Peyer's patch (tissue), 4 donors: ENCODE measurements at places on chromosomes 5 and 9. TPM values are rescaled to one million over a fixed set of nuclear protein-coding genes. Genes with fewer than 3 reads are reported as not detected.

Gene PROB1
- total RNA-seq: 0.85 TPM

GRCh38 chr5:44845777-44846176 lies 37.0 kb downstream of the MRPS30 start:
- DNase-seq: no peak

Gene GM2A
- 17.2 TPM for total RNA-seq

Gene SLC25A2
- total RNA-seq: 1.8 TPM

- no peak for DNase-seq
Observed at GRCh38 chr5:150851039-150851438, 4.7 kb downstream of the IRGM start.

DNA sequence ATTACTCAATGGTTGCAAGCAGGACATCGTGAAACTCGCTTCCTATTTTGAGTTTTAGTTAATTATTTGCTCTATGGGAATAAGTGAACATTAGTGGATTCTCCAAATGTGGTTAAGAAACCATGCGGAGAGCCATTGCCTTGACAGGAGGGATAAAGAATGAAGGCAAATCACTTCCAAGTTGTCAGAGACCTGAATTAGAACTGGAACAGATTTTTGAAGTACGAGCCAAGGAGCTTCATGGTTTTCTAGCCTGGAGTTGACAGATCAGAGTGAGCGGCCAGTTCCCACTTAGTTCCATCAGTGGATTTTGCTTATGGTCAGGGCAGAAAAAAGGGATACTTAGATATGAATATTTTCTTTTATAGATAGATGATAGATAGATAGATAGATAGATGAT lies 171.4 kb upstream of the CDH10 start:
- DNase-seq: no peak

DNA sequence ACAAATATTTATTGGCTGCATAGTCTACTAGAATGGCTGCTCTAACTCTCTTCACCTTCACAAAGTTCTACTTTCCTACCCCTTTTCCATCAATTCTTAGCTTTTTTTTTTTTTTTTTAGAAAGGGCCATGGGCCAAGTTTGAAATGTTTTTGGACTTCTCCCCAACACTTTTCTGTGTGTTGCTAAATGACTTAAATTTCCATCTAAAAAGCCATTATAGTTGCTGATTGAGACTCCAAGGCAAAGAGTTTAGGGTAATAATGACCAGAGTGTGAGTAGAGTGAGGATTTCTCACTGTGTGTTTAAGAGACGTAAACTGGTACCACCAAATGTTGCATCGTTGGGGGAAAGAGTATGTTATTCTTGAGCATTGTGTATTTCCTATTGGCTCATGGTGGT lies 24.4 kb downstream of the TNC start:
- DNase-seq: no peak

DNA sequence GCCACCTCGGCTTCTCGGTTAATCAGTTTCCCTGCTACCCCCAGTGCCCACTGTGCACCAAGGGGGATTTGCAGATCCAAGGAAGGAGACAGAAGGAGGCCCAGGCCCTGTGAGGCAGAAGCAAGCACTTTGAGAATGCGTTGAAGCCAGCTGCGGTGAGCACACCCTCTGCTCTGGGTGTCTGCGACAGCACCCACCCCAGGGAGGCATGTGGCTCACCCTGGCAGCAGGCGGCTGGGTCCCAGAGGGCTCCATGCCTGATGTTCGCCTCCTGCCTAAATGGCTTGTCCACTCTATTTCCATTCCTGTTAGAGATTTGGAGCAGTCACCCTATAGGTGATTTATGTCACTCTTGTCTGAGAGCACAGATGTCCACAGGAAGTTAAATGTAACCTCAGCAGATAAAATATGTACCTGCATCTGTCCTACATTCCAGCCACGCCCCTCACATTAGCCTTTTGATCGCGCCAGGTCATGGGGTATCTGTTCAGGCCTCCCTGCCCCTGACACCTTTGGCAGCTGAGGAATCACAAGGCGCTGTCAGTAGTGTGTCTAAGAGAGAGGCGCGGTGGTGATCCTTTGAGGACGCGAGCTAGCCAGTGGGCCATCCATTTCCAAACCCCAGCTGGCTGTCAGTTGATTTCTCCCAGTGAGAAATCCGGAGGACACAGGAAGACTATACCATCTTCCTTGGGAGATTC lies 28.1 kb downstream of the PTGES2 start:
- DNase-seq: no peak

DNA sequence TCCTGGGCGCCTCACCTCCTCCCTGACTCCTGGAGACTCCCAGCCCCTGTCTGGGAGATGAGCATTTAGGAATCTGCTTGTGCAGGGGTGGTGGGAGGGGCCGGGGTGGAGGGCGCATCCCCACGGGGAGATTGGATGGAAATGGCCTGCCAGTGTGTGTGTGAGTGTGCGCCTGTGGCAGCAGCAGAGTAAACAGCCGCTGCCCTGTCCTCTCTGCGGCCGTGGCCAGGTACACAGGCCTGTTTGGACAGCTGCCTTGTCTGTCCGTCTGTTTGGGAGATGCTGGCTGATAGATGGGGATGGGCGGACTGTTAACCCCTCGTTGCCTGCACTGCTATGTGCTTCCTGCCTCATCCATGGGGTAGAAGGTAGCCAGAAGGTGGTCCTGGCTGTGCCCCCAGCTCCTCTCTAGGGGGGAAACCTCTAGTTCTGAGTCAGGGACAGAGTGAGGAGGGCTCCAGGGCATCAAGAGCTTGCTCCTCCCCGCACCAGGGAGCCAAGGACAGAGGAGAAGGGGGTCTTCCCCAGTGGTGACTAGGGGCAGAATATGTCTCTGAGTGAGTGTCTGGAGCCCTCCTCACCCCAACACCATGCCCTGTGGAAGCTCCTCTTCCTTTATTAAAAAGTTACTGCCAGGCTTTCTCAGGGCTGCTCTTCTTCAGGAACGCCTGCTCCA lies 60.1 kb downstream of the LMX1B start:
- no peak for DNase-seq

Gene TOR2A
- total RNA-seq: 70.9 TPM

GRCh38 chr5:129382921-129383672 lies 77.0 kb upstream of the ADAMTS19 start:
- DNase-seq: no peak

- DNase-seq: no peak
Observed at GRCh38 chr5:18114151-18114757, 480.0 kb downstream of the TAF11L14 start.

Gene PTGDS
- 1.2 TPM for total RNA-seq

DNA sequence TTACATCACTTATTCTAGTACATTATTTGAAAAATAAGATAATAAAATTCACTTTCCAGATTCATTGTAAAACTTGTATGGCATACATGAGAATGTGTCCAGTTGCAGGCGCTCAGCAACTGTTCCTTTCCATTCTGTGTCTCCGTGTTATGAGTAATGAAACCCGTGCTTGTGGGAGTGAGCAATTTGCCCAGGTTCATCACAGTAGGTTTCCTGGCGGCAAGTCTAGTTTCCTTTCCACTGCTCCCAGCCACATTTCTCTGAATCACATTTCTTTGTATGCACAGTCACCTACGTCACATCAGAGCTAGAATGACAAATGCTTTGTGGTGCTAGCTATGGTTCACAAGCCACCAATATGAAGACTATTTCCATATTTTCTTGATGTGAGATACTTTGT lies 39.9 kb downstream of the MOCS2 start:
- DNase-seq: no peak

GRCh38 chr5:177454397-177455035 lies 7.9 kb downstream of the PRR7 start:
- DNase-seq: peak; percentile 98
